ENCODE measurements at places on chromosomes 3 and 15.

GRCh38 chr3:63980830-63981498, 42.3 kb downstream of the PSMD6 start:
- DNase-seq, result no peak

- DNase-seq, result peak; percentile 73
Observed at GRCh38 chr3:157542711-157543500, 39.7 kb upstream of the VEPH1 start.

GRCh38 chr3:105214590-105214989, 152.1 kb upstream of the ALCAM start:
- DNase-seq, result no peak

GRCh38 chr3:159186581-159186980, 384.7 kb downstream of the MFSD1 start:
- no peak for DNase-seq

- DNase-seq, result no peak
Observed at GRCh38 chr15:60761505-60761845, 282.5 kb upstream of the ICE2 start.

DNA sequence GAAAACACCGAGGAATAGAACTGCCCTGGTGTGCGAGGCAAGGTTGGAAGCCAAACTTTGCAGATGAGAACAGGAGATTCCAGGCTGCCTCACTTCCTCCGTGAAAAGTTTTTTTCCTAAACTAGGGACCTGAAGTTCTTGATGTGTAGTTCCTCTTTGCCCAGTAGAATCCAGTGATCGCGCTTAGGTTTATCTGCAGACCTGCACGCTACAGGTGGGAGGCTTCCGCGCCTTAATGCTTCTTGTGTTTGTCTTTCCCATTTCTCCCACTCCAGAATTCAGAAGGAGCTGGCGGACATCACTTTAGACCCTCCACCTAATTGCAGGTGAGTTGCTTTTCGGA, 5.4 kb downstream of the UBE2E1 start:
- no peak for DNase-seq
